NCI-H1694 treated with DMSO at 0.1 percent for 48 hours (cell line): ENCODE measurements at places on chromosomes 13 and 19.

DNA sequence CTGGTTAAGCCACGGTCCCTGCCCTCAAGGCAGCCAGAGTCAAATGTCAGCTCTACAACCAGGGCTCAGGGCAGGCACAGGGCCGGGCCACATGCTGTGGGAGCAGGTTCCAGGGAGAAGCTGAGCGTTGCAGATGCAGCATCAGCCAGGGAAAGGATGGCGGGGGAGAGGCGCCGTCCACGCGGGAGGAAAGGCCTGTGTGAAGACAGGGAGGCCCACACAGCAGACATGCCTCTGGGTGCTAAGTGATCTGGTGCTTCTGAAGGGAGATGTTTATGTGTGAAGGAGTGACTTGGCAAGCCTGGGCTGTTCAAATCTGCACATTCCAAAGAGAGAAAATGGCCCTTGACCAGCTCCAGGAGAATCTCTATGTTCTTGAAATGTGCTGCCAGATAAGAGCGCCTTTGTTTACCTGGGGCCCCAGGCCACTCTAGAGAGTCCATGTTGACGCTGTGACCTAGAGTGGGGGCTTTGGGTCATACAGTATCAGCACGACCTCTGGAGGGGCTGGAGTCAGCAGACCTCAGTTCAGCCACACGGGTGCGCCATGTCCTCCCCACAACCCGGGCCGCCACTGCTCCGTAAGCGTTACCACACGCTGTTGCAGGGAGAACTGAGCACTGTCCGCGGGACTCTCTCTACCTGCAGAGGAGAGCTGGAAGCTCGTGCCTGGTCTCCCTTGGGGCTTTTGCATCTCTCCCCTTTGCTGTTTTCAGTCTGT is 15.9 kb upstream of the ATF5 start:
- no peak for DNase-seq

- no peak for DNase-seq
Measured at GRCh38 chr13:100508996-100509395, 79.6 kb downstream of the GGACT start.

- no peak for DNase-seq
Measured at GRCh38 chr19:35074426-35075201, 33.1 kb downstream of the HPN start.

GRCh38 chr13:20969182-20969581 is 66.6 kb upstream of the XPO4 start:
- DNase-seq = no peak

- no peak for DNase-seq
Measured at GRCh38 chr13:99296398-99296797, 10.8 kb downstream of the GPR183 start.

DNA sequence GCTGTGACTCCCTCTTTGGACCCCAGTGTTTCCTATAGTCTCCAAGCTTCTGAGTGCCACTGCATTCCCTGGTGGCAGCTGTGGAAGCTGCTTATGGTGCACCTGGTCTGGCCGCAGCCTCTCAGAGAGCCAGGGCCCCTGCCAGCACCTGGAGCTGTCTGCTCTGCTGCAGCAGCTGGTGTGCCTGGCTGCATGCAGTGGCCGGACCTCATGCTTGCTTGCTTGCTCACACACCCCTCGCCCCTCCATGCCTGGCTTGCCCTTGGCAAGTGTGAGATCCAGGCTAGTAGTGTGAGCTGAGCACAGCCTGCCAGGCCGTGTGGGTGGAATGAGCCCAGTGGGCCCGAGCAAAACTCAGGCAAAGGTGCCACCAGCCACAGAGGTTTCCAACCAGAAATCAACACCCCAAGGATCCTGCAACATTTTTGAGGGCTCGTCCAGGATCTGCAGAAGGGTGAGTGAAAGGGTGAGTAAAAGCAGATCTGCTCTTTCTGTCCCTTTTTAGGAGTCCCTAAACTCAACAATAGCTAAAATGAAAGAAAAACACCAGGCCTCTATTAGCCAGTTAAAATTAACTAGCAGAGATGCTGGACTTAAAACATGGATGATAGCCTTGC is 7.6 kb upstream of the MLLT1 start:
- no peak for DNase-seq

- DNase-seq = no peak
Measured at GRCh38 chr13:50612717-50613116, 230.8 kb downstream of the DLEU7 start.

DNA sequence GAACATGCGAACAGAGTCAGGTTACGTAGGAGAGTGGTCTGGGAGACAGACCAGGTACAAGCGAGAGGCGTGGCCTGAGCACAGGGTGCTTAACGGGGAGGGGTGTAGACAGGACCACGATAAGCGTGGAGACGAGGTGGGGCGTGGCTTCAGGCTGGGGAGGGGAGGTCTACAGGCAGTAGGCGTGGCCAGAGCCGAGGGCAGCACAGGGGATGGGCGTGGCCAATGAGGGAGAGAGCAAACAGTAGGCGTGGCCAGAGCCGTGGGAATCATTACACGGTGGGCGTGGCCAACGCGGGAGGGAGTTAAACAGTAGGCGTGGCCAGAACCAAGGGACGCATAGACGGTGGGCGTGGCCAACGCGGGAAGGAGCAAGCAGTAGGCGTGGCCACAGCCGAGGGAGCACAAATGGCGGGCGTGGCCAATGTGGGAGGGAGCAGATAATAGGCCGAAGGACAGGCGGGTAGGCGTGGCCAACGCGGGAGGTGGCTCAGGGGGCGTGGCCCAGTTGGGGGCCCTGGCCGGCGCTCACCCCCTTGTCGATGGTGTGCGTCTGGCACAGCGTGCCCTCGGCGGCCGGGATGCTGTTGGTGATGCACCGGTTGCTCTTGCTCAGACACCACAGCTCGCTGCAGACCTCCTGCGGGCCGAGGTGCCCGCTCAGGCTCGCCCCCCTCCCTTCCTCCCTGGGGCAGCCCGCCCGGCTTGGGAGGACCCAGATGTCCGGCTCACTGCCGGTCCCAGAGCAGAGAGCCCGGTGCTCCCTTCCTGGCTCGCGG is 15.2 kb upstream of the MYO1F start:
- no peak for DNase-seq

DNA sequence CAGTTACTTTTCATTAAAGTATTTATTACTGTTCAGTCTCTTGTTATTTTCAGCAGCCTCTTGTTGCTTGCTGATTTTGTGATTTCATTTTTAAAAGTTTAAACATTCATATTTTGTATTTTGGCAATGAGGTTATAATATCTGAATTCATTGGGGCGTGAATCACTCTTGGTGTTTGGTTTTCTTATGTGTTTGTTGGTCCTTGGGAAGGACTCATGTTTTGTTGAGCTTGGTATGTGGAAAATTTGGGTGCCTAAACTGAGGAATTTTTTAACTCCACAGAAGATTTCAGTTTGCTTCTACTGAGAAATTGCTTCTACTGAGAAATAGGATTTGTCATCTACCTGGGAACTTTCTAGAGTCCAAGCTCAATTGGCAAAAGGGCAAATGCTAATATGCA is 38.2 kb downstream of the PDS5B start:
- DNase-seq = no peak

- DNase-seq = peak; percentile 4
Measured at GRCh38 chr13:108313382-108313781, 43.9 kb downstream of the TNFSF13B start.

DNA sequence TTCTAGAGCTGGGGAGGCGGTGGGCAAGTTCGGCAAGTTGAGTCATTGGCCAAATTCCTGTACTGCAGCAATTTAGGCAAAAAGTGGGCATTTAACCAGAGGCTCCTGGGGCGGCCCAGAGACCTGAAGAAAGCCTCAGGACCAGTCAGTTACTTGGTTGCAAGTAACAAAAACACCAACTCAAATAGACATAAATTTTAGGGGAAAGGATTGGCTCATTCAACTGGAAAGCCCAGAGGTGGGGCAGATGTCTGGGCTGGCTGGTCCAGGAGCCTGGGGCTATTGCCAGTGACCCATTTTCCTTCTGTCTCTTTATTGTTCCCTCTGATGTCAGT is 97.1 kb downstream of the SIPA1L3 start:
- no peak for DNase-seq
